Ureter (tissue), 1 donor: ENCODE measurements at places on chromosomes 5 and 9. TPM values are rescaled to one million over a fixed set of nuclear protein-coding genes. Genes with fewer than 3 reads are reported as not detected.

The POU5F2 gene
- 4.9 TPM for total RNA-seq

The SLC6A3 gene
- 0.57 TPM for total RNA-seq

The HTR4 gene
- not detected for total RNA-seq

The ZDHHC11 gene
- total RNA-seq, result 39.5 TPM

The CBY3 gene
- not detected for total RNA-seq

The FXN gene
- 17.5 TPM for total RNA-seq

The GALNT12 gene
- 38.5 TPM for total RNA-seq

The PWWP2A gene
- 34.7 TPM for total RNA-seq

The LCN12 gene
- 3.4 TPM for total RNA-seq

The CDX1 gene
- not detected for total RNA-seq

The CTXN3 gene
- total RNA-seq, result not detected

The ZFP2 gene
- total RNA-seq, result 3.0 TPM
